Muscle of arm (tissue), 14 donors: ENCODE measurements at places on chromosomes 5 and 9.

DNA sequence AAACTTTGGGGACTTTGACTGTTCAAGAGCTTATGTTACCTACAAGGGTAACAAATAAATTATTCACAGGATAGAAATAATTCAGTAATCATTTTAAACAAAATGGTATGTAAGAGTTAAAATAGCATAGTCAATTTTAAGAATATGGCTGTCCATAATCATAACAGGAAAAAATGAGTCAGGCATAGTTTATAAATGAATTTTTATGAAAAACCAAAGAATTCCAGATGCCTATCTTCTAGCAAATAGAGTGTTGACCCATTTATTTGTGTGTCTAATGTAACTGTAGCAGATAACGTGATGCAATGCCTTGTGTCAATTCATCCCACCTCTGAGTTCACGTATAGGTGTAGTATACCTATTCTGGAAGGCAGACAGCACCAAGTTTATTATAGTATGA lies 169.7 kb upstream of the CDH9 start:
- no peak for DNase-seq

GRCh38 chr5:164336906-164337305 lies 831.5 kb downstream of the MAT2B start:
- no peak for DNase-seq

GRCh38 chr9:3828495-3828894 lies 302.7 kb upstream of the RFX3 start:
- no peak for DNase-seq

GRCh38 chr9:18606846-18607245 lies 132.9 kb downstream of the ADAMTSL1 start:
- DNase-seq: no peak

GRCh38 chr9:108854641-108855528 lies 901 bp downstream of the ACTL7B start:
- no peak for DNase-seq

DNA sequence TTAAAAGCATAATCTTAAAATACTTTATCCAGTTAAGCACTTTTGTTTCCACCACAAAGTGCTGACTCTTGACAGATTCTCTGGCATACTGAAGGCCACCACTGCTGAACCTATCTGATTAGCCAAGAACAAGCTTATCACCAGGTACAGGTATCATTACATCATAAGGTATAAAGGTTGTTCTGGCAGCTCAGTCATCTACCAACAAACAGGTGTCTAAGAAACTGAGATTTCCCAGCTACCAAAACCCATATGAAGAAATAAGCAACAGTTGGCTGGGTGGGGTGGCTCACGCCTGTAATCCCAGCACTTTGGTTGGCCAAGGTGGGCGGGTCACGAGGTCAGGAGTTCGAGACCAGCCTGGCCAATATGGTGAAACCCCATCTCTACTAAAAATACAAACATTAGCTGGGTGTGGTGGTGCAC lies 5.0 kb downstream of the MTMR12 start:
- DNase-seq: no peak

GRCh38 chr9:16410601-16411280 lies 459.7 kb downstream of the BNC2 start:
- DNase-seq: no peak

- DNase-seq: no peak
Observed at GRCh38 chr9:13002740-13003139, 227.9 kb downstream of the LURAP1L start.

DNA sequence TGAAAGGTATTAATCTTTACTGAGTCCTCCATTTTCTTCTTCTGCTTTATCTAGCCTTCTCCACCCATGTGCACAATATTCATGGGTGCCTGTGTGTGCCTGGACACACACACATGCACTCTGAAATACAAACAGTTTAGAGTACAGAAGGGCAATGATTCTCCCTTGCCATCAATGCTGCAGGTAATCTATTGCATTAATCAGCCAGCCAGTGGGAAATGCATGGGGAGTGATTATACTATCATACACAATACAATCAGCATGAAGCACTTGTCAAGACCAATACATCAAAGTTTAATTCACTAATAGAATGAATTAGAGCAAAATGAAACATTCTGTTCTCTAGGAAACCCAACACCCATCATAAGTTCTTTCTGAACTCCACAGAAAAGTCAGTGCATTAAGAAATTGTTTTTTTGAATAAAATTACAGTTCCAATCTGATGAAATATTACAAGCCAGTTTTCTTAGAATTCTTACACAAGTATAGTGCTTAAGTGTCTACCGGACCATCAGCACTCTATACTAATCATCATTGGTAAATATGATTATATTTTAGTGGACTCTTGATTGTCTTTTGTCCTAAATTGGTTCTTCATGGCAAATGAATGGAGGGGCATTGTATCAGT lies 172.2 kb downstream of the ZSWIM6 start:
- no peak for DNase-seq

DNA sequence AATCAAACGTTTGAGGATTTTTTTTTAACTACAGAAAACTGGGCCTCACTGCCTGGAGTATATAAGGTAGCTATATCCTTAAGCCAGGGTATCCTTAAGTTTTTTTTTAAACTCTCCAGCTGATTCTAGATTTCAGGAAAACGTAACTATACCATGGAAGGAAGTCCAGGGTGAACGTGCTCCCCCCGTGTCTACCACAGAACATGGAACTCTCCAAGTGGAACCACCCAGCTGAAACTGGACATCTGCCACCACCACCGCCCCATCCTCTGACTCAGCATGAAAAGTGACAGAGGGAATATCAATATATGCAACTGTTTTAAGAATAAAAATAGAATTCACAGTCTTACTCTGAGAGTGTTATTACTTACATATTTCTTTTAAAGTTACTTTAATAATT lies 61.3 kb downstream of the DROSHA start:
- DNase-seq: peak; percentile 19

DNA sequence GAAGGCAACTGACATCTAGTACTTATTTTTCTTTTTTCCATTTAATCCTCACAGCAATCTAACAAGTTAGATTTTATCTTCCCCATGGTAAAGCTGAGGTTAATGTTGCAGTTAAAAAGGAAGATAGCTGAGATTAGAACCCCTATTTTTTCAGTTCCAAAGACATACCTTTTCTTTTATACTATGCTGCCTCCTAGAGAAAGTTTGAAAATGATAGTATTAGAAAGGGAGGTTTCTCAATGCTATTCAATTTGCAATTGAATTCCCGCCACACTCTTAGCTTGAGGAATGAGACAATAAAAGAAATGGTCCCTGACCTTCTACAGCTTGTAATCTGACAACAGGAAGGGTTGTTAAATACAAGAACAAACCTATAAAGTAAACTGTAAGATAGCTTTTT lies 195.9 kb upstream of the TRIM32 start:
- no peak for DNase-seq

GRCh38 chr5:57501414-57502201 lies 19.0 kb upstream of the ACTBL2 start:
- peak; percentile 32 for DNase-seq

GRCh38 chr5:132342291-132343180 lies 27.0 kb upstream of the SLC22A5 start:
- DNase-seq: no peak

GRCh38 chr5:79512471-79513307 lies 1.2 kb downstream of the HOMER1 start:
- DNase-seq: peak; percentile 31

- no peak for DNase-seq
Observed at GRCh38 chr5:74542482-74542881, 98.0 kb downstream of the ENC1 start.
